HS-5 (cell line): ENCODE measurements at places on chromosomes 1 and 21.

DNA sequence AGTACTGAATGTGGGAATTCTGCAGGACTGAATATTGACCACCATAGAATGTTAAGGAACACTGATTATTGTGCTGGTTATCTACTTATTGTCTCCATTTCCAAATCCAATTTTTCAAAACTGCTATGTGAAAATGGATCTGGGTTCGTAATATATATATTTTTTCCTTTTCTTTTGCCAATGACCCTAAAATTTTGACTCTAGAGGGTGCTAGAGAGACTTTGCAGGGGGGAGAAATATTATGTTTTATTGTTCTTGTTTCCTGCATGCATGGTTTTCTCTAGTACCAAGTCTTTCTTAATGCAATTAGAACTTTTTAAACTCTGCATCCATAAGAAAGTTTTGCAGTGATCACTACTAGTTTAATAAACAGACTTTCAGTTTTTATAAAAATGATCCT, 1256.9 kb downstream of the BRINP3 start:
- no peak for DNase-seq

DNA sequence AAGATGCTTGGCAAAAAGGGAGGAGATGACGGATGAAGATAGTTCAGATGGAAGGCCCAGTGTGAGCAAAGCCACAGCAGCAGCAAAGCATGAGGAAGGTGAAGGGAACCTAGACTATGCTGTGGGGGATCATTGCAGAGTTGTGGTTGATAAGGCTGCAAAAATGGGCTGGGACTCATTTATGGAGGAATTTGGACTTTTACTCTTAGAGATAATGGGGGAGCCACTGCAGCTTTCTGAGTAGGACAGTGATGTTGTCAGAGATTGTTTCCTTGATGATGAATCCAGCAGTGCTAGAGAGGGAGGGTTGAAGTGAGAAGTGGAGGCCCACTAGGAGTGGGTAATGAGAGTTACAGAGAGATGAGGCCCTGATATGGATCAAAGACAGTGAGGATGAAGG, 2.1 kb upstream of the C8A start:
- no peak for DNase-seq

DNA sequence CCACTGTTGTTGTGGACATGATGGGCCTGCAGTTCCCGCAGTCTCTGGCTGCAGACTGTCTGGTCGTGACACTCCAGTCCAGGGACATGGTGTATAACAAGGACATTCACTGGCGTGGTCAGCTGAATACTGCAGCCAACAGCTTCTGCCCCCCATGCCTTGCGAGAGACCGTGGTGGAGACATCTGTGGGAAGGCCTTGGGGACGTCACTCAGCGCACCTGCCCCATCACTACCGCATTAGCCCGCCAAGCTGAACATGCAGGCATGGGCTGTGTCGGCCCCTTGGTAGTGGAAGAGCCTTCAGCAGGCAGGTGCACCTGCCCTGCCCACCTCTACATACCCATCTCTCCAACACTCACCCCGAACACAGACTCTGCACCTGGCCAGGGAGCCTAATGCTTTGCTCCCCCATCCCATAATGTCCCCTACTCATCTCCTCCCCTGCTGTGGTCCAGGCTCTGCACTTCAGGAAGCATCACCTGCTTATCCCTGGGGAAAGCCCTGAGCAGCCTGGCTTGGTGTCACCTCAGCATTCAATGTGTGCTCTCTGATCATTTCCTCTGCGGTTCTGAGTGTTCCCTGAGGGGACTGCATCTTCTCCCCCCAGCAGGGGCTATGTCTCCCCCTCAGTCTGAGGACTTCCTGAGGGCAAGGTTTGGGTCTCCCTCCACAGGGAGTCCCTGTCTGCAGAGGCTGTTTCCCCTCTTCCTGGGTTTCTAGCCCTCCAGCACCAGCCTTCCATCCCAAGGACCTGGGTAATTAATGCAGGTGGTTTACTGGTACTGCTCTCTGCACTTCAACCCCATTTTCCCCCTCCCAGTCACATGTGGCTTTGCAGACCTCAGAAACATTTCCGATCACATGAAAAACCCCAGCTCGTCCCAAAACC, 3.2 kb downstream of the PGLYRP4 start:
- no peak for DNase-seq

- no peak for DNase-seq
These were observed 13.4 kb downstream of the THEMIS2 start for GRCh38 chr1:27885621-27886352.

- DNase-seq, result no peak
These were observed 130.8 kb downstream of the BEND5 start for GRCh38 chr1:48645883-48646282.

DNA sequence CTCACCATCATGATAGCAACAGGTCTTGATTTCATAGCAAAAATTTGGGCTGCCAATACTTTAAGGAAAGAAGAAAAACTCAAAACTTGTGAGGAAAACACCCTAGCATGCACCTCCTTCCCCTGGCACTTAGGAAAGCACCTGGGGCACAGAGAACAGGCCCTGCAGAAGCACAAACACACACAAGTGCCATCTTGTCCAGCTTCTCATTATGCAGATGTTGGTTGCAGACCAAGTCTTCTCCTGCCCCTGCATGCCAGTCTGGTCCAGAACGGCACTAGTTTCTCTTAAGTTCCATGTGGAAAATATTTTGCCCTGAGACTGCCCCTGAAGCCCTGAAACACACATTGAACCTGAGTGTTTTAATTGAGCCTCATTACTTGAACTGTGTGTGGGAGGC, 6.3 kb upstream of the ETV3 start:
- no peak for DNase-seq

GRCh38 chr1:214843281-214843680, 239.3 kb upstream of the KCNK2 start:
- DNase-seq, result no peak

DNA sequence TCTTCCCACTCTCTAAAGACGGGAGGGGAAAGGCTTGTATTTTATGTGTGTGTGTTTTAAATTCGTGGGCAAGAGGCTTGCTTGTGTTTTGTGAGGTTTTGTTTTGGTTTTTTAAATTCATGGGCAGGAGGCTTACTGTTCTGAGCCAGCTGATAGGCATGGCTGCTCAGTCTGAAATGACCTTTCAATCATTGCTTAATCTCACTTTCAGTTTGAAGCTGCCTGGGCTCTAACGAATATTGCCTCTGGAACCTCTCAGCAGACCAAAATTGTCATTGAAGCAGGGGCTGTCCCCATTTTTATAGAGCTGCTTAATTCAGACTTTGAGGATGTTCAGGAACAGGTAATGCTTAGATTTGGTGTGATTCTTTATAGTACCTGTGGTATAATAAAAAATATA, 20.3 kb upstream of the TXLNA start:
- no peak for DNase-seq

- no peak for DNase-seq
These were observed 6.8 kb downstream of the SMIM1 start for GRCh38 chr1:3779265-3779911.

- DNase-seq, result no peak
These were observed 3.9 kb downstream of the ID3 start for GRCh38 chr1:23555270-23555985.

GRCh38 chr1:18957532-18958300, 1.2 kb upstream of the IFFO2 start:
- DNase-seq, result no peak

DNA sequence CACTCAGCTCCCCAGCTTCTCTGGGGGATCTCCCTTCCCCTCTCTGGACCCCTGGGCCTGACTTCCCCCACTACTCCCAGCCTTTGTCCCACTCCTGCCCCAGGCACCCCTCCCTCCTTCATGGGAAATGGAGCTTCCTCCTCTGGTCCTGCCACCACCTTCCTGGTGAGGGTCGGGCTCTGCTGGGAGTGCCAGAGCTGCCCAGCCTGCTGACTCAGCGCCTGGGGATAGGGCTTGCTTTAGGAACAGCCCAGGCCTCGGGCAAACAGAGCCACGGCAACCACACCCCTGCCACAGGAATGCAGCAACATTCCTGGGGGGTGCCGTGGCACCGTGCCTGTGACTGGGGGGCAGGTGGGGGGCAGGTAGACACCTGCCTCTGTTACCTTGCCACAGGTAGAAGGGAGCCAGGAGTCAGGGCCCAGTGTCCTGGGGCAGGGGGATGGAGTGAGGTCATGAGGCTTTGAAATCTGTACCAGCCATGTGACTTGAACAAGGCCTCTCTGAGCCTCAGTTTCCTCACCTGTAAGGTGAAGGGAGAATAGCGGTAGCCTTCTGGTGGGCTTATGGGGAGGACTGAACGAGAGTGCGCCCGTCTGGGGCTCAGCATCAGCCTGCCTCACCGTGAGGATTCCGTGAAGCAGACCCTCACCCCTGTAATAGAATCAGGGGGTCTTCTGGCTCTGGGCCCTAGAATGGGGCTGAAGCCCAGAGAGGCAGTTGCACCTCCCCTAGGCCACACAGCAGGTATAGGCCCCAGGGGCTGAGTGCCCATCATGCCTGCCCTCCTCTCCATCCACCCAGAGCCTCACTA, 17.8 kb upstream of the EPHA2 start:
- peak; percentile 73 for DNase-seq

GRCh38 chr1:2084306-2084705, 34.1 kb downstream of the PRKCZ start:
- no peak for DNase-seq

- no peak for DNase-seq
These were observed 39.3 kb downstream of the TCP10L start for GRCh38 chr21:32545948-32546441.

- DNase-seq, result no peak
These were observed 17.2 kb downstream of the LGALS8 start for GRCh38 chr1:236540813-236541465.

GRCh38 chr1:116706123-116706522, 38.6 kb upstream of the IGSF3 start:
- no peak for DNase-seq

DNA sequence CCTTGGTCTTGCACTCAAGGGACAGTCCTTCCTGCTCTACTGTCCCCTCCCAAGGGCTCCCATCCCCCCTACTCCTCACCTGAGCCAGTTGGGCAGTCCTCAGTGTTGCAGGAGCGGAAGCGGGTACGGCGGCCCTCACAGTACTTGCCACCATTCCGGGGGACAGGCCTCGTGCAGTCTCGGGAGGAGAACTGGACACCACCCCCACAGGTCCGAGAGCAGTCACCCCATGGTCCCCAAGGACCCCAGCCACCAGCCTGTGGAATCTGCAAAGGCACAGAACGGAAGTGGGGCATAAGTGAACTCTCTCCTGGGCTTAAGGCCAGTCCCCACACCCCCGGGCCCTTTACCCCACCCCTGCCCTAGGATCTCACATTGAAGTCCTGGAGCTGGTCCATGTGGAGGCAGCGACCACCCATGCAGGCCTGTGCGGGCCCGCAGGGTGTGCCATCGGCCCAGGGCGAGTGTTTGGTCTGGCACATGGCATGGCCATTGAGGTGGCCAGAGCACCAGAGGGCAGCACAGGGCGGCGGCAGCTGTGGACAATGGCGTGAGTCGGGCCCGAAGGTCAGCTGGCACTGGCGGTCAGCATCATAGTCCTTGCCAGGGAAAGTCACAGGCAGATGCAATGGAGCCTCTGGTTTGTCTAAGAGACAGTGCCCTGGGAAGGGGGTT, 5.2 kb downstream of the ADAMTS4 start:
- no peak for DNase-seq

DNA sequence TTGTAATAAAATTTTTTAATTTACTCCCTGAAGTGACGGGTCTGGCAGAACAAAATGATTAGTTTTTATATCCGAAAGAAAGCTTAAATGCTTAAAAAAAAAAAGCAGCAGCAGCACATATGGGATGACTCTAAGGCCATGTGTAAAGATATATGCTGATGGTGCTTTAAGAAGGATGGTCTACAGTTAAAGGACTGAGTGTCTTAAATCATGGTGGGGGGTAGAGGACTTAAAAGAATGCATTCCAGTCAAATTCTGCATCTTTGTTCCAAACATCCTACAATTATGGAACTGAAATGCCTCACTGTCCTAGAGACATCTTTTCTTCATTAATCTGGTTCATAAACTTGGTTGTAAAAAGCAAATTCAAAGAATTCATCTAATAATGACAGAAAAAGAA, 7.0 kb downstream of the KDM5B start:
- DNase-seq, result no peak

DNA sequence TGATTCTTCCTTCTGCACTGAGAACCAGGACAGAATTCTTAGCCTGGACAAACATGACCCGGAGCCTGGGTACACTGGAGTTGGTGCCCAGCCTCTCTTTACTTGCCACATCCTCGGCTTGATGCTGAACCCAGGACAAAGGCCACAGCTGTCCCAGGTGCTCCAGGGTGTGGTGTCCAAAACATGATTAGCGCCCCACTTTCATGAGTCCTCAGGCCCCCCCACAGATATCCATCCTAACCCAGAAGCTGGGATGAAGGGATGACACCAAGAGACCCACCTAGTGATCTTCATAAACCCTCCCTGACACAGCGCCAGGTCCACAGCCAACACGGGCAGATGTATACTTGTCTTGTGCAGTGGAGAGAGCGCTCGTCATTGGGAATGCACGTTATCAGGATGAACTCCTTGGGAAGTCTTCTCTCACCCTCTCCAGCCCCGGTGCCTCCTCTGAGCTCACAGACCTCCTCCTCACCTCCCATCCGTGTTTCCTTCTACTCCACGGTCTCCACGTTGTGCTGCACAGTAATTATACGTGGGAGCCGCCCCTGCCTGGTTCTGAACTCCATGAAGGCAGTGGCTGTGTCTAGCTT, 3.6 kb downstream of the ABCA4 start:
- no peak for DNase-seq

DNA sequence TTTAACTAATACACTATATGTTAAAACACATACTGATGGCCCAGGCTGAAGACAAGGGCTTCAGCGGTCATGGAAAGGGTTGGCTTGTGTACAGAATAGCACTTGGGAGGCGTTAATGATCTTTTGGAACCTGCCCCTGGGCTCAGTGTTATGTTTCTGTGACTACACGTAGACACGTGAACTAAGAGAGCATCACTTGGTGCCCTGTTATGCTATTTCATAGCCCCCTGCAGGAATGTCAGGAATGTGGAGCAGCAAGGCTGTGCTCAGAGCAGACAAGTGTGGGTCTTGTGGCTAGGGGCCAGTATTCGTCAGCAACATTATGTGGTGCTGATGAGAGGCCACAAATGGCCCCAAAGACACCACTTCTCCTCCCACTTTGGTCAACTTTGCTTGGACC, 132.4 kb downstream of the MAP3K21 start:
- DNase-seq, result no peak

DNA sequence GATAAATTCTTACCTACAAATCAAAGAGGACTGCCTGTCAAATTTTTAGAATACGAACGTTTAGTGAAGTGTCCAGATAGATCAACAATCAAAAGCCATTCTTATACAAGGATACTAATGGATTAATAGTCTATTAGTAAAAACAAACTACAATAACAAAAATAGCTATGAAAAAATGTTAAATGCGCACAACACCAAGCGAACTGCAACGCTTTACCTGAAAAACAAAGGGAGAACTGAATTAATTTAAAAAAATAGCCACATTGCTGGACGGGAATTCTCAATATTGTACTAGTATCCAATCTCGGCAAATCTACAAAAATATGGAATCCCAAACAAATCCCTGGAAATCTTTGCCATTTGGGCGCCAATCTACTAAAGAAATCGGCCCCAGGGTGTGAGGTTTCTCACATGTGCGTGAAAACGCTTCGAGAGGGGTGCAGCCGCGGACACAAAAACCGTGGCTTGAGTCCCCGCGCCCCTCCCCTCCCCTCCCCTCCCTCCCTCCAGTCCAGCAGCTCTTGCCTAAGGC, 55.6 kb downstream of the TRAF5 start:
- DNase-seq, result no peak

- DNase-seq, result no peak
These were observed 447.4 kb downstream of the CAMTA1 start for GRCh38 chr1:7232441-7233236.

- no peak for DNase-seq
These were observed 49.4 kb downstream of the SPATA46 start for GRCh38 chr1:162327144-162327787.

- peak; percentile 96 for DNase-seq
These were observed 337.6 kb upstream of the SNX7 start for GRCh38 chr1:98323906-98324358.
